HT1080 (cell line): ENCODE measurements at places on chromosomes 16 and 17. TPM values are rescaled to one million over a fixed set of nuclear protein-coding genes. Genes with fewer than 3 reads are reported as not detected.
A peak's percentile ranks its signal among the peaks of the same experiment; 100 is the strongest.

DNA sequence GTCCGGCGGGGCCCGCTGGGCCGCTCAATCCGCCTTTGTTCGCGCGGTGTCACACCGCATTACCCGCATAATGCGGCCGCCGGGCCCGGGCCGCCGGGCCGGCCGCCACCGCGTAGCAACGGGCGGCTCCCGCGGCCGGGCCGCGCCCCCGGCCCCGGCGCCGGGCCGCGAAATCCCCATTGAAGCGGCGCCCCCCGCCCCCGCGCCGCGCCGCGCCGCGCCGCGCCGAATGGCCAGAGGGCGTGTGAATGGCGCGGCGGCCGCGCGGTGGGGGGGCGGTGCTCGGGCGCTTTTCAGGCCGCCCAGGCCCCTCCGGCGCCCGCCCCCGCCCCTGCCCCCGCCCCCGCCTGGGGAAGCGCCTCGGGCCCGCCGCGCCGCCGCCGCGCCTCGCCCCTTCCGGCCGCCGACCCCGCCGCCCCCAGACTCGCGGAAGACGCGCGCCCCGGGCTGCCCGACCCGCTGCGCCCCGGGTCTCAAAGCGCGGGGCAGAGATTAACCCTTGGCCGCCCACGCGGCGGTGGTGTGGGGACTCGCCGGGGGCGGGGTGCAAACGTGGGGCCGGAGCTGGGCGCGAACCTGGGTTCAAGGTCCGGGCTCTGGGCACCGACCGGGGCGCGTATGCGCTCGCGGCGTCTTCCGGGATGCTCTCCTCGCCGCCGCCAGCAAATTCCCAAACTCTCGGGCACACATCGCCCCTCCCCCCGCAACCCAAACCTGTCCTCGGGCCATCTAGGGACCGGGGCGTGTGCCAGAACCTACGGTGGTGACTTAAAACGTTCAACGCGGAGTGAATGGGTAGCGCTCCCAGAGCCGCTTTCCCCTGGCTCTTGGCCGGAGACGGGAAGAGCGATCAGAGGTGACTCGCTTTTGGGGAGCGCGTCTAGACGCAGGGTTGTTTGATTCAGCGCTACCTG lies 46.7 kb downstream of the WNT3 start:
- peak; percentile 34 for DNase-seq

GRCh38 chr17:75024686-75025397 lies 12.4 kb downstream of the MRPL58 start:
- no peak for DNase-seq

DNA sequence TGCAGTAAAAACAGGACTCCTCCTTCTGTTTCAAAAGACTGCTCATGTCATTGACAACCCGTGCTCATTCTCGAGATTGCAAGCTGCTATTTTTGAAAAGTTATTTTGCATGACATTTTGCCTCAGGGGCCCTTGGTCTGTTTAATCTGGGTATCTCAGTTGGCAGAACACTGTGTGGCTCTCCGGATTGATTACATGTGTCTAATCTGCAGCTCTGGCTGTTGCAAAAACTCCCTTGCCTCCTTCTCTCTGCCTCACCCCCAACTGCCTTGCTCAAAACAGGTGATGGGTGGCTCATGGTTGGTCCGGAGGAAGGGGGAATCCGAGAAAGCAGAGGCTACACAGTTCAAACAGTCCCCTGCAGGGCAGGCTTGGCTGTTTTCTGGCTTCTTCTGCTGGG lies 25.3 kb downstream of the GINS3 start:
- DNase-seq, result no peak

EXOC3L1 gene
- total RNA-seq, result 1.1 and 1.6 TPM in 2 replicates

DNA sequence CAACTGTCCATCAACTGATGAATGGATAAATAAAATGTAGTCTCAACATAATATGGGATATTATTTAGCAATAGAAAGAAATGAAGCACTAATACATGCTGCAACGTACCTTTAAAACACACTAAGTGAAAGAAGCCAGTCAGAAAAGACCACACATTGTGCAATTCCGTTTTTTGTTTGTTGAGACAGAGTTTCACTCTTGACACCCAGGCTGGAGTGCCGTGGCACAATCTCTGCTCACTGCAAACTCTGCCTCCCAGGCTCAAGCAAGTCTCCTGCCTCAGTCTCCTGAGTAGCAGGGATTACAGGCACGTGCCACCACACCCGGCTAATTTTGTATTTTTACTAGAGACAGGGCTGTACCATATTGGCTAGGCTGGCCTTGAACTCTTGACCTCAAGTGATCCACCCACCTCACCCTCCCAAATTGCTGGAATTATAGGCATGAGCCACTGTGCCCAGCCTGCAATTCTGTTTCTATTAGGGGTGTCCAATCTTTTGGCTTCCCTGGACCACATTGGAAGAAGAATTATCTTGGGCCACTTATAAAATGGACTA lies 40.1 kb downstream of the SCNN1B start:
- DNase-seq, result no peak

DNA sequence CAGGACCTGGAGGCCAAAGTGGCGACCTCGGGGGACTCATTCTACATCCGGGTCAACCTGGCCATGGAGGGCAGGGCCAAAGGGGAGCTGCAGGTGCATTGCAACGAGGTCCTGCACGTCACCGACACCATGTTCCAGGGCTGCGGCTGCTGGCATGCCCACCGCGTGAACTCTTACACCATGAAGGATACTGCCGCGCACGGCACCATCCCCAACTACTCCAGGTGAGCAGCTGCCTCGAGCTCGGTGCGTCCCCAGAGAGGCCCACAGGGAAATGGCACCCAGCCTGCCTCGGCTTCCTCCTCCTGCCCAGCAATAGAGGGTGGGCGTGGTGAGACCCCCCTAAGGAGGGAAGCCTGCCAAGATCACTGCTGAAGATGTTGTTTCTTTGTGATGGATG lies 17.9 kb downstream of the SGSH start:
- DNase-seq, result no peak

KRTAP1-1 gene
- not detected in 2 replicates for total RNA-seq

GRCh38 chr16:79776243-79776847 lies 175.8 kb upstream of the MAF start:
- DNase-seq, result no peak

- no peak for DNase-seq
These were observed 3.9 kb upstream of the NFAT5 start for GRCh38 chr16:69561901-69562300.

TBC1D3K gene
- 1.2 TPM in 1 of 2 replicates, not detected in the other for total RNA-seq

DNAH9 gene
- 0.07 TPM in 1 of 2 replicates, not detected in the other for total RNA-seq

RDM1 gene
- 3.2 and 5.1 TPM in 2 replicates for total RNA-seq

- DNase-seq, result no peak
These were observed 28.0 kb downstream of the PIK3R6 start for GRCh38 chr17:8839410-8839935.

- DNase-seq, result no peak
These were observed 93.5 kb downstream of the NPIPB11 start for GRCh38 chr16:29312835-29313558.

- peak; percentile 83 for DNase-seq
These were observed 13.9 kb downstream of the JPT2 start for GRCh38 chr16:1691956-1692355.

GRCh38 chr17:7403043-7403726 lies 712 bp downstream of the TMEM256 start:
- DNase-seq, result no peak
